ENCODE measurements at places on chromosomes 13 and 19. TPM values are rescaled to one million over a fixed set of nuclear protein-coding genes. Genes with fewer than 3 reads are reported as not detected.

- peak; percentile 60 for DNase-seq
Observed at GRCh38 chr19:41031916-41032315, 40.8 kb downstream of the CYP2B6 start.

DNA sequence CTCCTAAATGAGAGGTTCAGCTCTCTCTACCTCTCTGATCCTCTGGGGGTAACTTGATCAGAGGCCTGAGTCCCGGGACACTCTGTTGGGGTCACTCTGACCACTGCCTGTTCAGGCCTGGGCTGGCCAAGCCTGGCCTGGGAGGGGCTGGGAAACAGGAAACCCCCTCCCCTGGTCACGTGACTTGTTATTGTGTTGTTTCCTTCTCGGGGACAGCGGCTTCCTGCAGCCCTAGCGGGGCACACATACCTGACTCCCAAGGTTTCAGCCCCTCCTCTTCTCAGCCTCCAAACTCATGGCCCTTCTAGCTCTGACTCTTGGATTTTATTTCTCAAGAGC is at the start of gene USHBP1:
USHBP1 (minus strand) TSS at position 105 of the 339 bp plus-strand sequence. CDS start 446 bp downstream, outside the sequence.
- DNase-seq: no peak

APOC1 gene
- 246 TPM for total RNA-seq

DNA sequence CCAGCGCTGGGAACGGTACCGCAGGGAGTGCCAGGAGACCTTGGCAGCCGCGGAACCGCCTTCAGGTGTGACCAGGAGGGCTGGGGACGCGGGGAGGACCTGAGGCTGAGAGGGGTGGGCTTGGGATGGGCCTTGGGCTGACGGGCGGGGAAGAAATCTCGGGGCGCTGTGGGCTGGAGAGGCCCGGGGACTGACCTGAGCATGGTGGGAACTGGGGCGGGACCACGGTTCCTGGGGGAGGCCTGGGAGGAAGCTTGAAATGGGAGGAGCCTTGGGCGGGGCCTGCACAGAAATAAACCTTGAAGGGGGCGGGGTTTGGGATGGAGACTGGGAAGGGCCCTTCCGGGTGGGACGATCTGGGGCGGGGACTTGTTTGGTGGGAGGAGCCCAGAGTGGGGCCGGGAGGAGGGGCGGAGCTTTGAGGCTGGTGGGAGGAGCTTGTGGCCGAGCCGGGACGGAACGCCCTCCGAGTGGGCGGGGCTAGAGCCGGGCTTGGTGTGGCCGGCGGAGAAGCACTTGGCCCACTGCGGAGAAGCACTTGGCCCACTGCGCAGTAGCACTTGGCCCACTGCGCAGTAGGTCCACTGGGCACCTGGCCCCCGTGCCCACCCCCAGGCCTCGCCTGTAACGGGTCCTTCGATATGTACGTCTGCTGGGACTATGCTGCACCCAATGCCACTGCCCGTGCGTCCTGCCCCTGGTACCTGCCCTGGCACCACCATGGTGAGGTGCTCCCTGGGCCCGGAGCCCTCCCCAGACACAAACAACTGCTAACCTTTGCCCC is 2.8 kb downstream of the GIPR start:
- DNase-seq: peak; percentile 74

ZNF253 gene
- total RNA-seq: 7.1 TPM

GJB2 gene
- 0.75 TPM for total RNA-seq

DNA sequence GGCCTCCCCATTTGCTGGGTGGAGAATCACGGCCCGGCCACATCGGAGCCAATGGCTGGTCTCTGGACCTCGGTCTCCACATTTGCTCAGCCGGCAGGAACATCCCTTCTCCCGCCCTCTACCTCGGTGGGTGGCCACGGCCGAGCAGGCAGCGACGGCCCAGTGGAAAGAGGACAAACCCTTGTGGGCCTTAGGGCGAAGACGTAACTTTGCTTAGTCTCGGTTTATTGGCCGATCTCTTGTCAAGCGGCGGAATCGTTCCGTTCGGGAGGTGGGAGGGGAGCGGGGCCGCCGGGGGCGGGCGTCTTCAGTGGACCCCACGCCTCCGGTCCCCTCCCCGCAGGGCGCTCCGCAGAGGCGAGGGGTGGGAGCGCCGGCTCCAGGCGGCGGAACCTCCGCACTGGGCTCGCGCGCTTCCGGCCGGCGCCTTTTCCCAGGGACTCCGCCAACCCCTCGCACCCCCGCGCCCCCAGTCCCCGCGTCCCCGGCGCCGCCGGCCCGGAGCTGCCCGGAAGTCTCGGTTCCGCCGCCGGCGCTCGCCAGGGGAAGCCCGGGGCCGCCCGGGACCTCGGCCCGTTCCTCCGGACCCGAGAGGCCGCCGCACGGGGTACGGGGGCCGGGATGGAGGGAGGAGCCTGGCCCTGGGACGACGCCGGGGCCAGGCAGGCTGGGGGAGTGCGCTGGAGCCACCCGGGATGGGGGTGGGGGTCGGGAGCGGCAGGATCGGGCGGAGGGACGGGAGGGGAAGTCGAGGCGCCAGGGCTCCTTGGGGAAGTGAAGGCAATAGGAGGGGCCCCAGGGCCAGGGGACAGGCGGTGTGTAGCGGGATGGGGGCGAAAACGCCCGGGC is at the start of gene ZNF580:
ZNF580 (plus strand) TSS at position 426 of the 849 bp plus-strand sequence. CDS start 1,507 bp downstream, outside the sequence.
- peak; percentile 85 for DNase-seq

- DNase-seq: no peak
Observed at GRCh38 chr19:42360787-42361544, 29.1 kb downstream of the CNFN start.

DNA sequence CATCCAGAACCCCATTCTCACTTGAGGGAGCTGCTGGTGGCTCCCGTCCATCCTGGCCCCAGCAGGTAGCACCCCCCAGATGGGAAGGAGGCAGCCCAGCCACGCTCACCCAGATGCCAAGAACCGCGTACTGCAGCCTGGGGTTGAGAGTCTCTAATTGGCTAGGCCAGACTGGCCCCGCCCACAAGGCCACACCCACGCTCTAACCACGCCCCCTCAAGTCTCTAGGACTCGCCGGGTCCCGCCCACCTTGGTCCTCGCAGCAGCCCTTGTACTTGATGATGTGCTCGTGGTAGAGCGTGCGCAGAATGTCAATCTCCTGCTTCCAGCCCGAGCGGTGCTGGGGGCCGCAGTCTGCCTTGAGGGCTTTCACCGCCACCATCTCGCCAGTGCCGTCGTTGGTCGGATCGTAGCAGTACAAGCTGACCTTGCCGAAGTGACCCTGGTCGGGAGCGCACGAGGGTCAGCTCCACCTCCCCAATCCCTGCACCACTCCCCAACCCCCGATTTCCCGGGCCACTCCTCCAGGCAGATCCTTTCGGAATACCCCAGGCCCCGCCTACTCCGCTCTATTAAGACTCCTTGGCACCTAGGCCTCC is 14.5 kb upstream of the ICAM3 start:
- DNase-seq: peak; percentile 28

GRCh38 chr19:42053037-42053935 is 16.7 kb downstream of the GRIK5 start:
- DNase-seq: no peak

COL5A3 gene
- not detected for total RNA-seq

PSG2 gene
- total RNA-seq: 0.45 TPM

- DNase-seq: no peak
Observed at GRCh38 chr13:45863709-45864590, 12.4 kb upstream of the SIAH3 start.

- DNase-seq: no peak
Observed at GRCh38 chr13:76813891-76814290, 72.3 kb downstream of the KCTD12 start.

- no peak for DNase-seq
Observed at GRCh38 chr13:39407786-39408185, 195.2 kb downstream of the LHFPL6 start.

All from Caco-2 (cell line).